ENCODE measurements at places on chromosomes 16 and 17.

DNA sequence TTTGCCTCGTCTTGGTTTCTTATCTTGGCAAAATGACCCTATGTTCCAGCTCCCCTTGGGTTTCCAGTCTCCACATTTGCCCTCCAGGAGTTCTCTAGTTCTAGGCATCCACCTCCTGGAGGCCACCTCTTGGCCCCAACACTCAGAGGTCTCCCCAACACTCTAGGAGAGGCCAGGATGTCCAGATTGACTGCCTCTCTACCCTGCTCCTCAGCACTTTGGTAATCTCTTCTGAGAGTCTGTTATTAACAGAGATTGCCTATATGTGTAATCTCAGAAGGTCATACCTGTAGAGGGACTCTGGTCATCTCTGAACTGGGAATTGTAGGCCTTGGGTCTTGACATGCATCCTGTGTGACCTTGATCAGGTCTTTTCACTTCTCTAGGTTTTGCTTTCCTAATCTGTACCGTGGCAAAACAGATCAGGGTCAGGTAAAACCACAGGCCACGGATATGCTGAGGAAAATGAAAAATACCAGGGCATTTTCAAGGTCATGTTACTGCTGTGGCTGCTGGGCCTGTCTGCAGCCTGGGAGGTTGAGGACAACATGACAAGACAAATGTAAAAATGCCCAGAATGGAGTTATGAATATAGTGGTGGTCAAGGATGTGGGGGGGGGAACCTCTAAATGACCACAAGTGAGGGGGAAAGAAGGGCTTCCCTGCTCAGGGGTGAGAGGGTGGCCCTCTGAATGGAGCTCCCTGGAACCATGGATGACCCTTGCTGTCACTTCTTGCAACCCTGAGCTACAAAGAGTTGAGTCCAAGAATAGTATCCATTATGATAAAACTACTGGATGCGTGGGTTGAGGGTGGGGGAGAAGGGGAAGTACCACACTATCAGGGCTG lies 5.0 kb upstream of the CCL4L2 start:
- DNase-seq: no peak

GRCh38 chr16:31458073-31458843 lies 1.0 kb upstream of the ARMC5 start:
- DNase-seq: peak; percentile 53

DNA sequence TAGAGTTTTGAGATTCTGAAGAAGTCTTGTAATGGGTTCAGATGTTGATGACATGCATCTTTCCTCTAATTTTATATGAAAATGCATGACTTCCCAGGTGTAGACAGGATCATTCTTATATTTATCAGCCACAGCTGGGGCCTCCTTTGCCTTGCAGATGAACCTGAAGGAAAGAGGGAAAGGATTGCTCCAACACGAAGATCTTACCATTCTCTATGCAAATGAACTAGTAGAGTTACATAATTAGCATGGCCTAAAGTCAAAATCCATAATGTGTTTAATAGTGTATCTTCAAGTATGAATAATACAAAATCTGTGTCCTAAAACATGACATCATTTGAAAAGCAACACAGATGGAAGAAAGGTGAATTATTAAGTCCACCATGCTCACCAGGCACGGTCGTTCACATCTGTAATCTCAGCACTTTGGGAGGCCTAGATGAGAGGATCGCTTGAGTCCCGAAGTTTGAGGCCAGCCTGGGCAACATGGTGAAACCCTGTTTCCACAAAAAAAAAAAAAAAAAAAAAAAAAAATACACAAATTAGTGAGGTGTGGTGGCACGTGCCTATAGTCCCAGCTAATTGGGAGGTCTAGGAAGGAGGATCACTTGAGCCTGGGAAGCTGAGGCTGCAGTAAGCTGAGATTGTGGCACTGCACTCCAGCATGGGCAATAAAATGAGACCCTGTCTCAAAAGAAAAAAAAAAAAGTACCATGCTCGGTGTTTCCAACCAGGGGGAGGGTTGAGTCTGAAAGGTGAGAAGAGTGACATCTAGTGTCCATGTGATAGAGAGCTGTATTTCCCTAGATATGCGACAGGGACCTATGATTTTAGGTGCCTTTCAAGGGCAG lies 6.3 kb downstream of the VWA3A start:
- no peak for DNase-seq

DNA sequence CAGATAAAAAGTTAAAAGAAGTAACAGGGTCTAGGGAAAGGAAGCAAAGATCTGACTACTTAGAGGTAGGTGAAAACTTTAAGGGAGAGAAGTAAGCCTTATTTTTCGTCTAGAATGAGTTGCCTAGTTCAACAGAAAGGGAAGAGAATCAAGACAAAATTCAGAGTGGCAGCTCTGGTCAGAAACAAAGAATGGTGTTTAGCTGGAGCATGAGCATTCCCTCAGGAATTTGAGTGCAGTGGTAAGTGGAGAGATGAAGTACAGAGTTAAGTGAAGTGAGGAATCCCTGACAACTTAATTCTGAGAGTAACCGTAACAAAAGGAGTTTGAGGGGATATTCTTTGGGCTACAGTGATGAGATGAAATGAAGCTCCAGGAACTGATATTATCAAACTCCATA lies 11.5 kb downstream of the SMG6 start:
- DNase-seq: no peak

- no peak for DNase-seq
These were observed 6.1 kb upstream of the PDP2 start for GRCh38 chr16:66874079-66874775.

DNA sequence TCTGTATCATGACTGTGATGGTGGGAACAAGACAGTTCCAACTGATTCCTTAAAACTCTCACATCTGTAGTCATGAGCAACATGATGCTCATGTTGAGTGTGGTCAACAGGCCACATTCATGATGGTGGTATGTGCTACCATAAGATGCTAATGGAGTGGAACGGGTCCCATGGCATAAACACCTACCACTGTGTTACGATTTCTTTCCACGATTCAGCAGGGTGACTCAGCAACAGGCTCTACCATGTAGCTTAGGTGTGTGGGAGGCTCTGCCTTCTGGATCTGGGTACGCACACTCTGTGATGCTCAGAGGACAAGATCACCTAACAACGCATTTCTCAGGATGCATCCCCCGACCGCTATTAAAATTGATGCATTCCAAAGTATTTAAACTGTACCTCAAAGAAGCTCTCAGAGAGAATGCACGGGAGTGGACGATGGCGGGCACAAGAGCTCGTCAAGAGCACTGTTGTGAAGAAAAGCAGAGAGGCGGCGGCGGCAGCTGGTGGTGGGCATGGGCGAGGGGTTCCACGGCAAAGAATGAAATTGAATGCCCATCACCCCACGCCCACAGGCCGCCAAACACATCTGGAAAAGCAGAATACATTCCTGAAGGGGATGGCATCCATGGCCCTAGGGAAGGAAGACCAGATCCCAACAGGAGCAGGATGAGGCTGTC lies 133.3 kb downstream of the ZNF778 start:
- DNase-seq: no peak

- no peak for DNase-seq
These were observed 27.8 kb upstream of the NAT9 start for GRCh38 chr17:74803971-74804370.

GRCh38 chr17:40443988-40444899 lies 994 bp downstream of the IGFBP4 start:
- DNase-seq: no peak
